ENCODE measurements at places on chromosomes 3 and 15.

DNA sequence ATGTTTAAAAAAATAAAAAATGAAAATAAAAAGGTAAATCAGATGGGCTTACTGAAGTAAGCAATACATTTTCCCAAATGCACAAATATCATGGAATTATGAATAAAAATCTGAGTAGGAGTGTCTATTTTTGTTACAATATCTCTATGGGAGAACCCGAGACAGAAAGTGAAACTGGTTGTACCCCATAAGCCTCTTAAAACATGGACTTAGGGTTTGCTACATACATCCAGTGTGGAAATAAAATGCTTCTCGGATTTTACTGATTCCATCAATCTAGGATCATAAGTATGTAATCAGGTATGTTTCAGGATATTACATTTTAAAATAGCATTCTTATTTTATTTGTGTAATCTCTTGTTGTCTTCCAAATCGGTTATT is 177.8 kb upstream of the CDIN1 start:
- no peak for DNase-seq

- no peak for DNase-seq
These were observed 38.0 kb downstream of the ANP32A start for GRCh38 chr15:68782589-68783161.

GRCh38 chr3:169857811-169858210 is 11.9 kb downstream of the LRRC31 start:
- no peak for DNase-seq

DNA sequence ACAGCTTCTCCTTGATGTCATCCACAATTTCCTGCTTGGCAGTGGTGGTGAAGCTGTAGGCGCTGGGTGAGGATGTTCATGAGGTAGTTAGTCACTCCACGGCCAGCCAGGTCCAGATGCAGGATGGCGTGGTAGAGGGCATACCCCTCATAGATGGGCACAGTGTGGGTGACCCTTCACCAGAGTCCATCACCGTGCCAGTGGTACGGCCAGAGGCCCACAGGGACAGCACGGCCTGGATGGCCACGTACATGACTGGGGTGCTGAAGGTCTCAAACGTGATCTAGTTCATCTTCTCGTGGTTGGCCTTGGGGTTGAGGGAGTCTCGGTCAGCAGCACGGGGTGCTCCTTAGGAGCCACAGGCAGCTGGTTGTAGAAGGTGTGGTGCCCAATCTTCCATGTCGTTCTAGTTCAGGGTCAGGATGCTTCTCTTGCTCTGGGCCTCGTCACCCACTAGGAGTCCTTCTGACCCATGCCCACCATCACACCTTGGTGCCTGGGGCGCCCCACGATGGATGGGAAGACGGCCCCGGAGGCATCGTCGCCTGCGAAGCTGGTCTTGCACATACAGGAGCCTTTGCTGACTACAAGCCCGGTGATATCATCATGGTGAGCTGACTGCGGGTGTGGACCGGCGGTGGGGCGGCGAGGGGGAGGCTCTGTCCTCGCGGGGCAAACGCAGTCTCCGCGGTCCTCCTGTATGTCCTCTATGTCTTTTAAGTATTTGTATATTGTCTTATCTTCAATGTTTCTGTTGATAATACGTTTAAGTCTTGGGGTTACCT is 1119.0 kb downstream of the NAALADL2 start:
- DNase-seq, result no peak

DNA sequence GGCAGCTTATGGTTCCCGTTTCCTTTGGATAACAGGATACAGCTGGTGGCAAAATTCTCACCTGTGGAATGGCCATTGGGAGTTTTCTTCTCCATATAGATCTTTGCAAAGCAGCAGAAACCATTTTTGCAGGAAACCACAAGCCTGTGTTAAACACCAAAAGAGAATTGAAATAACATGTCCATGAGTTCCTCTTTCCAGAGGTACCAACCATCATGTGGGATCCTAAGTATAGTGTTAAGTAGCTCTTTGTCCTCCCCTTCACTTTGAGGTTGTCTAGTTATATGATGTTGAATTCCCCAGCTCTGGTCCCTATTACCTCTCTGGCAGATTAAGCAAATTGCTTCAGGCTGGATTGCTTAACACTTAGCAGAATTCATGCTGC is 94.9 kb downstream of the AKAP13 start:
- no peak for DNase-seq

GRCh38 chr15:83398626-83399025 is 48.5 kb upstream of the SH3GL3 start:
- DNase-seq, result no peak

- DNase-seq, result no peak
These were observed 89.0 kb upstream of the PFN2 start for GRCh38 chr3:150059729-150060128.

- DNase-seq, result peak; percentile 72
These were observed 160.1 kb downstream of the ARRDC4 start for GRCh38 chr15:98120561-98120960.

DNA sequence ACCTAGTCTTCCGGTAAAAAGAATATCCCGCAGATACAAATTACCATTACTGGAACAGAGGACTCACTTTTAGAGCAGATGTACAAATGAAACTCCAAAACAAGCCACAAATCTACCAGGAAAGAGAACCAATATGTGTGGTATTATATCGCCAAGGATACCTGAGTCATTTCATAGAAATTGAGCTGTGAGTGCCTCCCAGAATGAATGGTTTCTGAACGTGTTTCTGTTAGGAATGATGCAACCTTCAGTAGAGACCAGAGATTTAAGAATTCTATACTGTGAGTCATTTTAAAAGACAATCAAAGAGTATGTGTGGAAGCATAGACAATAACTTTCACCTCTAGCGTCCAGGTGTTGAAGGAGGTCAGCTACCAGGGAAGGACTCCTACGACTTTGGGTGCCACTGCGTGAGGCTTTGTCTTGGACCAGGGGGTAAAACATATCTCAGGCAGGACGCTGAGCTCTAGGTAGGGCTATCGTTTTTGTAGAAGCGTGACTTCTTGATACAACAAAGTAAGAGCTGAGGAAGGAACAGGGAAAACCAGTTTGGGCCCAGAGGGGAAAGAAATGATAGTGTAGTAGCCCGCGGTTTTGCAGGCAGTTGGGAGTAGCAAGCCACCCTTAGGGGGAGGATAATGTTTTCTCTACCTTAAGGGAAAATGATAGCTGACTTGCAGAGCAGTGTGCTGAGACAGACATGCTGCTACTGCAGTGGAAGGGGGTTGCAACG is 210.4 kb downstream of the TP63 start:
- peak; percentile 85 for DNase-seq

- DNase-seq, result peak; percentile 86
These were observed 169.0 kb upstream of the BCL6 start for GRCh38 chr3:187914231-187914630.

DNA sequence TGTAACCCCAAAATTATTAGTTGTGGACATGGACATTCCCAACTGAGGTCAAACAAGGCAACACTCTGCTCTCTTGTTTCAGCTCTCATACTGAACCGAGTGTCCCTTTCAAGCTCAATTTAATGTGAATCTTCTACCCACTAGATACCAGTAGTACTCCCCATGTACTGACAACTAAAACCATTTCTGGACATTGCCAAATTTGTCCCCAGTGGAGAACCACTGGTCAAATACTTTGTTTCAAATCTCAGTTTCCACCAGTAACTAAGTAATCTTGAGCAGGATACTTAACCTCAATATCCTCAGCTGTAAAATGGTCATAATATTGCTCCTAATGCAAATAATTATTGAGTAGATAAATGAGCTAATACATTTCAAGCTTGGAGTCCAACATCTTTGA is 566.0 kb downstream of the ZIC1 start:
- no peak for DNase-seq

- DNase-seq, result peak; percentile 66
These were observed 339.7 kb downstream of the IL5RA start for GRCh38 chr3:2770451-2770850.

- DNase-seq, result no peak
These were observed 450.2 kb downstream of the RBMS3 start for GRCh38 chr3:29731050-29731449.

- DNase-seq, result no peak
These were observed 85.0 kb downstream of the ATP10A start for GRCh38 chr15:25778161-25778560.

- peak; percentile 82 for DNase-seq
These were observed 45.7 kb downstream of the B3GNT5 start for GRCh38 chr3:183298701-183299153.

DNA sequence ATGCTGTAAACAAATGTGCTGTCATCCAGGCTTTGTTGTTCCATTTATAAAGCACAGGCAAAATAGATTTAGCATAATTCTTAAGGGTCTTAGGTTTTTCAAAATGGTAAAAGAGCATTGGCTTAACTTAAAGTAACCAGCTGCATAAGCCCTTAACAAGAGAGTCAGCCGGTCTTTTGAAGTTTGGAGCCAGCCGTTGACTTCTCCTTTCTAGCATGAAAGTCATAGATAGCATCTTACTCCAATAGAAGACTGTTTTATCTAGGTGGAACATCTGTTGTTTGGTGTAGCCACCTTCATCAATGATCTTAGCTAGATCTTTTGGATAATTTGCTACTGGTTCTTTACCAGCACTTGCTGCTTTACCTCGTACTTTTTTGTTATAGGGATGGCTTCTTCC is 297.5 kb upstream of the DCBLD2 start:
- no peak for DNase-seq

DNA sequence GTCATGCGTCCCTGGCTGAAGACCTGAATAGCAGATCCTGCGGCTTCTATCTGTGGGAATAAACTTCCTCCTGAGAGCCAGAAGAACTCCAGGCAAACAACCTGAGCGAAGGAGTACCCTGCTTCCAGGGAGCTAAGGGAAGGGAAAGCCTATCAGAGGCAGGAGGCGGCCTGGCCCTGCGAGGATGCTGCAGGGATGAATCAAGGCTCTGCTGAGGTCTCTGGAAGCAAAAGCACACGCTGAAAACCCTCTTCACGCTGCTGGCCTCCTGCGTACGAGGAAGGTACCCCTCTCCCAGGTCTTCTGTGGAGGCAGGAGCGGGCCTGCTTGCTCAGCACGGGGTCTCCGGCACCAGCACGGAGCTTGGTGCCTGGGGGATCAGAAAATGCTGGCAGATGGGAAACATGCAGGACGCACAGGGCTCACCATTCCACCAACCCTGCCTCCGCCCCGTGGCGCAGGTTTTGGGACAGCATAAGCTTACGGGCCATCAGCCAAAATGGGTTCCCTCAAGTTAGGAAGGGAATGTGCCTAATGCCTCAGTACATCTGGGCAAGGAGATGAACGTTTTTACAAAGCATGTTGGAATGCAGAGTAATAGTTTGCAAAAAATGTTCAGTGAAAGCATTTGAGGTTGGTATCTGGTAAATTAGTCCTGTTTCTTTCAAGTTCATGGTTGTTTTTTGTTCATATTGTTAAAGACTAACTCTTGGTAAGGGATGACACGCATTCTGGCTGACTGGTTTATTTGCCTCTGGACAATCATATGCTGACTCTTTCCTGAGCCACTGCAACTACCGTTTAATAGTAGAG is 72.3 kb downstream of the CHSY1 start:
- DNase-seq, result no peak

GRCh38 chr3:53130179-53131061 is at the start of gene RFT1:
Gene RFT1, minus strand, starts transcription at chr3:53130435. Its CDS starts 35 bp downstream, at chr3:53130400.
- DNase-seq, result peak; percentile 98

DNA sequence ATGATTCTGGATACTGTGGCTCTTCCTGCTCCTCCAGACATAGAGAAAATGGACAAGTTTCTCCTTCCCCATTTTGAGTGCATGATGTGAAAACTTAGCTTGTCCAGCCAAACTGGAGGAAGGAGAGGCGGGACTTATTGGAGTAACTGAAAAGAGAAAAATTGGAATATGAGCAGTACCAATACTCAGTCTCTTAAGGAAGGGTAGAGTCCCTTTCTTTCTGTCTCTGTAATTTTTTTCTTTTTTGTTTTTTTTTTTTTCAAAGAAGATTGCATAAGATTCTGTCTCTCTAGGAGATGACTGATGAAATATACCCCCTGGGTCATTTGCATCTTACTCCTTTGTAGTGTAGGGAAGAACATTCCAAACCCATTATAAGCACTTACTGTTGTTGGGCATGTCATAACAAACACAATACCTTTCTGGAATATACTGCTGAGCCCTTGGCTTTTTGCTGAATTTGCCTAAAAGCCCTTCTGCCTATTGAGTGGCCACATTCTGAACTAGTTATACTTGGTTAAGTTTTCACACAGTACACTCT is 498.1 kb upstream of the TPRG1 start:
- no peak for DNase-seq

DNA sequence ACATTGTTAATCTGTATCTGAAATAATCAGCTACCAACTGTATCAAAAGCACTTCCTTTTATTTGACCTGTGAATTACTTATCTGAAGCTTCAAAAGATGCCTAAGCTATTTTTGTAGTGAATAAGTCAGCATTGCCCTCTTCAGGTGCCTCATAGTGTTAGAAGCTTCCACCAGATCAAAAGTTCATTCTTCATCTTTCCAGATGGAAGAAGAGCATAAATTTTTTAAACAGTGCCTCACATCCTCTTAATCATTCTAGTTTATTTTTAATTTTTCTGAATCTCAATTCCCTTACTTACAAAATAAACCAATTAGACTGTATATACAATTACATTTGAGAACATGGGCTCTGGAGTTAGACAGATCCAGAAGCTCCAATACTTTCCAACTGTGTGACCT is 65.0 kb downstream of the MYO5A start:
- DNase-seq, result no peak

DNA sequence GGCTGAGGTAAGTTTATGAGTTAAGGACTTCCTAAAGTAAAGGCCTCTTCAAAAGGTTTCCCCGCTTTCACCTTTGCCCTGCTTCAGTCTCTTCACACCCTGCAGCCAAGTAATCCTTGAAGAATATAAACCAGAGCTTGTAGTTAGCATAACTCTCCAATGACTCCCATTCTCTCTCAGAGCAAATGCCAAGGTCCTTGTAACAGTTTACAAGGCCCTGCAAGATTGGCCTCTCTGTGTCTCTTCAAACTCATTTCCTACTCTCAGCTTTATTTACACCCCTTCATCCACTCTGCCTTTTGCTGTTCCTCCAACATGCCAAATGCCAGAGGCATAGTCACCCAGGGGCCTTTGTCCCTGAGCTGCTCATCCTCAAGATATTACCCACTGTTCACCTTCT is 60.5 kb upstream of the MME start:
- peak; percentile 93 for DNase-seq

GRCh38 chr15:92693691-92694331 is 38.2 kb upstream of the FAM174B start:
- peak; percentile 88 for DNase-seq

GRCh38 chr3:99087277-99087676 is 185.8 kb upstream of the DCBLD2 start:
- no peak for DNase-seq

- no peak for DNase-seq
These were observed 77.2 kb downstream of the CEMIP start for GRCh38 chr15:80856400-80856799.

GRCh38 chr3:156461889-156462288 is 93.0 kb downstream of the SSR3 start:
- DNase-seq, result no peak

- peak; percentile 94 for DNase-seq
These were observed 421.4 kb downstream of the MECOM start for GRCh38 chr3:169241991-169242707.
